ENCODE measurements at places on chromosomes 1 and 21.

DNA sequence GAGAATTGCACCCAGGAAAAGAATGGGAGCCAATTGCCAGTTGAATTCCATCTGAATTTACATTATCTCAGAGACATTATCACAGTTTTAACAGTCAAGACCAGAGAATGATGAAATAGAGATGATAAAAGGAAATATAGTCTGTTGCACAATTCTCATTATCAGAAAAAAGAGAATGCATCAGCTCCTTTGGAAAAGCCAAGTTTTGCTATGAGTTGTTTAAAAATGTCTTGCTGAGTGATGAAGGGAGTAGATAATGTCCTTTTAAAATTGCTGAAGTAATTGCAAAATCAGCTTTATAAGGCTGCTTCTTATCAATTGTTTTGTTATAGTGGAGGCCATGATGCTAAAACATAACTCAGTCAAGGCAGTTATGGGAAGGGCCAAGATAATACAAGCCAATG is 37.9 kb upstream of the EEIG2 start:
- DNase-seq, result no peak

DNA sequence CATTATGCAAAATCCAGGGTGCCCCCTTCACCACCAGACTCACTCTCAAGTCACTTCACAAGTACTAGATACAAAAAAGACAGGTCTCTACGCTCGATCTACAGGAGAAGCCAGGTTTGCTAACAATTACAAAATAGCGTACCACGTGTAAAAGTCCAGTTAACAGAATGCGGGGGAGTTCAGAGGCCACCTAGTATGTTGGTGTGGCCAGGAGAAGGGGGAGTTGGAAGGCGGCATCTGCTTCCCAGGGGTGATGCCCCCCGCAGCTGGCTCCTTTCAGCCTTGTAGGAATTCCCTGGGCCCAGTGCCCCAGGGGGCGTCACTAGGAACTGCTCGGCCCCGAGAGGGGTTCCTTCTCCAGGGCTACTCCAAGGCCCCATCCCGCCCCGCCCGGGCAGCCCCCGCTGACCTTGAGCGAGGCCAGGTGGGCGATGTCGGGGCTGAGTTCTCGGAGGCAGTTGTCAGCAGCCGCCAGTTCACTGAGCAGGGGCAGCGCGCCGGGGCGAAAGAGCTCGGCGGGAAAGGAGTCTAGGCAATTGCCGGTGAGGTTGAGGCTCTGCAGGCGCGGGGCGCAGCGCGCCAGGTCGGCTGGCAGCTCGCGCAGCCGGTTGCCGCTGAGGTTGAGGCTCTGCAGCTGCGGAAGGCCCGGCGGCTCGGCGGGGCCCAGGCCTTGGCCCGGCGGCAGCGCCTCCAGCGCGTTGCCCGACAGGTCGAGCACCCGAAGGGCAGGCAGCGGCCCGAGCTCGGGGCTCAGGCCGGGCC is 664 bp downstream of the LRRC47 start:
- no peak for DNase-seq

- DNase-seq, result no peak
Measured at GRCh38 chr1:51303751-51304251, 26.6 kb downstream of the TTC39A start.

- no peak for DNase-seq
Measured at GRCh38 chr1:41535276-41535675, 50.8 kb upstream of the EDN2 start.

GRCh38 chr1:240801442-240801841 is 189.5 kb upstream of the GREM2 start:
- DNase-seq, result no peak

DNA sequence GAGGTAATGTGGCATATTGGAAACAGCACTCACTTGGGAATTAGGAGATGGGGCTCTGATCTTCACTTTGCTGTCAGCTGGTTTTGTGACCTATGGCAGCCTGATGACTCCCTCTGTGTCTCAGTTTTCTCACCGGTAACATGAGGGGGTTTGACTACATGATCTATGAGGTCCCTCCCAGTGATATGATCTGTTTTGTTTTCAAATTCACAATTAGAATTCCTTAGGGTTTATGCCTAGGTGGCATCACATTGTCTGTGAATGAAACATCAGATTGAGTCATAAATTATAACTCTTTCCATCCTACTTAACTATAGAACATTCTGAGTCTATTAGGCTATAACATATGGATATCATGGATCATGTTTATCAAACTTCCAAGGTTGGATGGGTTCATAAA is 386.6 kb downstream of the PTBP2 start:
- DNase-seq, result no peak

- no peak for DNase-seq
Measured at GRCh38 chr1:27356619-27357280, 10.0 kb downstream of the MAP3K6 start.

DNA sequence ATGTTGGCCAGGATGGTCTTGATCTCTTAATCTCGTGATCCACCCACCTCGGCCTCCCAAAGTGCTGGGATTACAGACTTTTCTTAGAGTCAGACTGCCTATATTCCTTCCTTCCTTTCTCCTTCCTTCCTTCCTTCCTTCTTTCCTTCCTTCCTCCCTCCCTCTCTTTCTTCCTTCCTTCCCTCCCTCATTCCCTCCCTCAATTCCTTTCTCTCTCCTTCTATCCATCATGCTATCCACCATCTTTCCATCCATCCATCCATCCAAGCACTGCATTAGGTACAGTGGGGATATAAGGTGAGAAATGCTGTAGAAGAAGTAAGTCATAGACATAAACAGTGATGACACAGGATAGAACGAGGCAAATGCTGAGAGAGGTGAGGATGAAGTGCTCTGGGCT is 13.2 kb downstream of the LAMC2 start:
- no peak for DNase-seq

DNA sequence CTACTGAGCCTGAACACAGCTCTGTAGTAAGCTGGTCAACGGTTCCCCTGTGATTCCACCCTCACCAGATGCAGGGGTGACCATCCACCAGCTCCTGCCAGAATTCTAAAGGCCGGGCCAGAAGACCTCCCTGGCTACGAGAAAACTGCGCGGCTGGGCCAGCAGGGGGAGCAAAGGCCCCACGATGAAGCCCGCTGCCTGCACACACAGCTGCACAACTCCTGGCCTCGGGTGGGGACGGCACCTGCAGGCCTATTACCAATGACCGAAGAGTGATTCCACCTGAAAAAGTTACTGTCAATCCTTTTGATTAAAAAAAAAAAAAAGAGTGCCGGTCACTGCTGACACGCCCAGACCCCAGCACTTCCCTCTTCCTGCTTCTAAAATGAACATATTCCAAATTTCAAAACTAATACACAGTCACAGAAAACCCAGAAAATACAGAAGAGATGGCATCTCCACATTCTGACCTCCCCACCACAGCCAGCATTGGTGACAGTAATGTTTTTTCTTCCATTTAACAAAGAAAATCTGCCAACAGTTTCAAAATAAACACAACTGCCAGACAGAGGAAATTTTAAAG is 49.8 kb upstream of the RIPK4 start:
- peak; percentile 17 for DNase-seq

GRCh38 chr1:26168410-26169197 is at the start of gene C1orf232:
TSS of gene C1orf232 (minus strand) at chr1:26168963. CDS start at chr1:26168499, 464 bp downstream.
- DNase-seq, result no peak

DNA sequence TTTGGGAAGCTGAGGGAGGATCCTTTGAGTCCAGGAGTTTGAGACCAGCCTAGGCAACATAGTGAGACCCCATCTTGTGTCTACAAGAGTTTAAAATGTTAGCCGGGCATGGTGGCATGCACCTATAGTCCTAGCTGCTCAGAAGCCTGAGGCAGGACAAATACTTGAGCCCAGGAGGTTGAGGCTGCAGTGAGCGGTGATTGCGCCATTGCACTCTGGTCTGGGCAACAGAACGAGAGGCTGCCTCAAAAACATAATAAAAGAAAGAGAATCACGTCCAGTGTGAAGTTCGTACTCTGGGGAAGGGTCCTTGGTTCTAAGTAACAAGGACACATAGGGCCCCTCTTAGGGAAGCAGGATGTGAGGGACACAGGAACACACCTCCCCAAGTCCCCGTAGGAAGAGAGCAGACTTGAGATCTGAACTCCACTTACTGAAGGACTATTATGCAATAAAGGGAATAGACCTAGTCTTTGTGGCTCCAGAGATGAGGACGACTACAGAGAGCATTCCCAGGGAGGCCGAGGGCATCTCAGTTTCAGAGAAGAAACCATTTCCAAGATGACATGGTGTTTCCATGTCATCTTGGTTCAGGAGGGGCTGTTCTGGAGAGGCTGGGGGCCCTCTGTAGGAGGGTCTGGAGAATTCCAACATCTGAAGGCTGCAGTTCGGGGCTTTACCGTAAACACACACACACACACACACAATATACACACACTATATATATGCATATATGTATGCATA is 10.8 kb upstream of the ENO1 start:
- no peak for DNase-seq

DNA sequence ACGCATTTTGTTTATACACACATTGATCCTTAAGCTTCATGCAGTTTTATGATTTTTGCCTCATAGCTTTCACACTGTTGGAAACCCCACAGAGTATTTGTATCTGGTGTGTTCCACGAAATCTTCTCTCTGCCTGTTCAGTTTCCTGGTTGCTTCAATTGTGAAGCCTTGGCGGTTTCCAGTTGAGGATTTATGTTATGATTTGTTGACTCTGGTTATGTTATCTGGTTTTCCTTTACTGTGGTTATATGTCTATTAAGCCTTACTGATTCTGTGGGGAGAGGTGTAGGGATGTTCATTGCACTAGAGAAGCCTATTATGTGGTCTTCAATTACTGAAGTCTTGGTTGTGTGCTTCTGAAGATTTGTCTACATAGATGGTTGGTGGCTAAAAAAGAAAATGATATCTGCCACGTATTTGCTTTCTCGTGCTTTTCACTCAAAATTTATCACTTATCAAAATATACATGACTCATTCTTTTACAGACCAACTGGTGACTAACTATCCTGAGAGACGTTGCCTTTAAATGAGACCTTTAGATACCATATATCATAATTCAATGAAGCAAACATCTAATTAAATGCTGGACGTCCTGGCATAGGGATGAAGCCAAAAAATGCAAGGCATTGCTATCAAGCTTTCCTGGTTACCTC is 488.0 kb upstream of the B3GALT2 start:
- DNase-seq, result no peak

DNA sequence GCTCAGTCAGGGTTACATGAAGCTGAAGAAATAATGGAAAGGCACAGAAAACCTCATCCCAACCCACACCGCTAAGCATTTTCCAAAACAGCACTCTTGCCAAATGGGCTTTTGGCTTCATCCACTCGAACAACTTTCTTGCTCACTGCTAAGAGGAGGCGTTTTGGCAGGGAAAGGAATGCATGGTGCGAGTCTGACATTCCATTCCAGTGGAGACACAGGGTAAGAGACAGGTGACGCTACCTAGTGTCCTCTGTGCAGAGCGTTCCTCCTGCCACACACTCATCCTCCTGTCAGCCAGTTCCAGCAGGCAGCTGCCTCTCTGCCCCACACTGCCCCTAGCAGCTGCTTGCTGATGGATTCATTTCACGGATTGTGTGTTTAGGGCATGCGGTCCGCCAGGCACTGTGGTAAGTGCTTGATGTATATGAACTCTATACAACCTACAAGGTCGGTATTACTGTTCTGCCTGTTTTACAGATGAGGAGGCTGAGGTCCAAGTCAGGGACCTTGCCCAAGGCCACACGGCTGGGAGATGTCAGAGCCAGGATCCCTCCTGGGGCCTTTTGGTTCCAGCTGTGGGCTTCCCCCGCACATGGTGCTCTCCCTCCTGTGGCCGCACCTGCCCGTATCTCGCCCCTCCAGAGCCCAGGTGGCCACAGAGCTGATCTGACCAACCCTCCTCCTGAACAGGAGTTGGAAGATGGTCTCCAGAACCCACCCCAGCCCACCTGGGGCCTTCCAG is 25.7 kb upstream of the BACE2 start:
- DNase-seq, result no peak

- DNase-seq, result no peak
Measured at GRCh38 chr1:82565546-82565945, 764.8 kb downstream of the ADGRL2 start.

DNA sequence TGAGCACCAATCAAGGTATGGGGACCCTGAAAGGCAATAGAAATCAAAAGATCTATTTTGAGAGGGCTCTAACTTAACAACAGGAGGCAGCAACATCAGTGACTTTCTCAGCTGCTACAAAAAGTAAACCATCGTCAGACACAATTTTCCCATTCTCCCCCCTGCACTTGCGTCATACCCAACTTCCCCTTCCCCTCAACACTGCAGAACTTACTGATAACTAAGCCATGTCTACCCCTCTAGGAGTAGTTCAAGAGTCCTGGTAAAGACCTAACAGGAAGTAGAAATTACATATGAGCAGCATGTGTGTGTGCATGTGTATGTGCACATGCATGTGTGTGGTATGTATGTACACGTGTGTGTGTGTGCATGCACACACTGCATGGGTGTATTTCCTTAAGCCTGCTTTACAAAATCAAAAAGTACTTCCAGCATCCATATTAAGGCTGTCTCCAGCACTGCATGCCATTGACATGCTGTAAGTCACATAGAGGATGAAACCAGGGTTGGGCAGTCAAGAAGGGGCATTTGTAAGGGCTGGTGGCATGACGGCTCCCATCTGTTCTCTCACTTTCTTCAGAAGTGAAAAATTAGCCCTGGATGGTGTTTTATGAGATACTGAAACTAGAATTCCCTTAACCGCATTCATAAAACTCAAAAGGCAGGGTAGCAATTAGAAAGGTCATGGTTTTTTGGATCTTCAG is 460.1 kb upstream of the RUNX1 start:
- DNase-seq, result no peak

DNA sequence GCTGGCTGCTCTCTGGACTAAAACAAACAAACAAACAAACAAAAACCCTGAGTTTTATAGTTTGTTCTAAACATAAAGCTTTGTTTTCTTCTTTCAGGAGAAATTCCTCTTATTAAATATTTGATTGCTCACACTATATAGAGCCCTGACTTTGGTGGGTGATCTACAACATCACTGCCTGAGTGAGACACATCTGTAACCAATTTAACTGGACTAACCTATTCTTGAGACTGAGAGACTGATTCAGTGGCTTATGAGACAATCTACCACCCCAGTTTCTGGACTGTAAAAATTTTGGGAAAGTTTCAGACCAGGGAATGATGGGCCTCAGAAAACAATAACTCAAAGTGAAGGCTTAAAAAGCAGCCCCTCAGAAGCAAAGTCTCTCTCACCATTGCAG is 537.0 kb downstream of the NEGR1 start:
- no peak for DNase-seq

DNA sequence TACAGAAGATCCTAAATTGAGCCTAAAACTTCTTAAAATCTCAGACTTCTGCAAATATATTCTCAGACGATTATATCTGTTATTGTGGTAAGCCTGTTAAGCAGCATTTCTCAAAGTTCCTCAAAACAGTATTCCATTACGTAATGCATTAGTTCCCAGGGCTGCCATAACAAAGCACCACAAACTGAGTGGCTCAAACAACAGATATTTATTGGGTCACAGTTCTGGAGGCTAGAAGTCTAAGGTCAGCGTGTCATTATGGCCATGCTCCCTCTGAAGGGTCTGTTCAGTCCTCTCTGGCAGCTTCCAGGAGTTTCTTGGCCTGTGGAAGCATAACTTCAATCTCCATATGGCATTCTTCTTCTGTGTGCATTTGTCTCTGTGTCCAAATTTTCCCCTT is 103.5 kb upstream of the ST6GALNAC5 start:
- no peak for DNase-seq

- no peak for DNase-seq
Measured at GRCh38 chr1:33659641-33660040, 187.2 kb downstream of the ZSCAN20 start.

GRCh38 chr1:12272770-12273169 is 42.9 kb downstream of the VPS13D start:
- no peak for DNase-seq

Data from stimulated activated CD8-positive, alpha-beta memory T cell treated with anti-CD3 and anti-CD28 coated beads, Interleukin-15, amount 100 ng/mL, for 1 hour (primary cell).